ENCODE measurements at places on chromosomes 7 and 10.

- no peak for DNase-seq
Observed at GRCh38 chr7:120131096-120131839, 141.7 kb upstream of the KCND2 start.

GRCh38 chr10:73908853-73909539 lies 1.9 kb upstream of the PLAU start:
- DNase-seq: no peak

GRCh38 chr7:87926581-87927461 lies 7.2 kb upstream of the ADAM22 start:
- DNase-seq: no peak

DNA sequence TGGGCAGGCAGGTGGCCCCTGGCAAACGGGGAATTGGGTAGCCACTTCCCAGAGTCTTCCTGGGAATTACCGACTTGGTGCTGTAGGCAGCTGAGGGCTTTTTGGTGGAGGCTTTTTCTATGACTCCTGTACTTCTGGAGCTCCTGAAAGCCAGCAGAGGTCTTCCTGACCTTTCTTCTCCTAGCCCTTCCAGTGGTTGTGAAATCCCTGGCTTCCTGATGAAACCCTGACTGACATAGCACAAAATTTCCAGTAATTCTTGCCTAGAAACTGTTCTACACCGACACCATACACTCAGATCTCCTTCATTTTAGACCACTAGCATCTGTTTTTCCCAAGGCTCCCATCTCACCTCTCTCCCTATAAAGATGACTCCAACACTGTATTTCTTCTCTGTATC lies 120.2 kb downstream of the STRA8 start:
- no peak for DNase-seq

DNA sequence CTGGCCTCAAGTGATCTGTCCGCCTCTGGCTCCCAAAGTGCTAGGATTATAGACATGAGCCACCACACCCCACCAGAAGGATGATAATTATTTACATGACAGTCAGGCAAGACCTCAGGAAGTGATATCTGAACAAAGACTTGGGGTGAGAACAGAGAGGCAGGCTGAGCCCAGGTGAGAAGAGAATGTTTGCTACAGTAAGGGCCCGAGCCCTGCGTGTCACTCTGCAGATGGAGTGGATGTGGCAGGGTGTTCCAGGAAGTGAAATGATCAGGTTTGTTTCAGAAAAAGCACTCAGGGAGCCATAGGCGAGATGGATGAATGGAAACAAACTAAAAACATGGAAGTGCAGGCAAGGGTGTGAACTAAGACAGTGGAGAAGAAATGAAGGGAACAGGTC lies 22.2 kb downstream of the SFMBT2 start:
- DNase-seq: no peak

DNA sequence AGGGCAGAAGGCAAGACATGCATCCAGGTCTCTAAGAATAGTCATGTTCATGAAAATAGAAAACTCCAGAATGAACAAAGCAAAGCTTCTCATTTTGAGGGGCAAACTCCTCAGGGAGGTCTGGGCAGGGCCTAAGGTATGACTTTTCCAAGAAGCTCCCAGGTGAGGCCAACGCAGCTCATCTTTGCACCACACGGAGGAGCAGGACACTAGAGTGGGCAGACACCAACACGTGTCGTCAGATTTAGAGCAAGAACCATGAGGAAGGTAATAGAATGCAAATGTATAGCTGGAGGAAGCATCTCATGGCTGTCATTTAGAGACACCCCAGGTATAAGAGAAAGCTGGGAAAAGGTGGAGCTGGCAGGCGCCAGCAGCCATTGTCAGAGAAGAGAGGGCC lies 95.7 kb downstream of the WDFY4 start:
- no peak for DNase-seq

DNA sequence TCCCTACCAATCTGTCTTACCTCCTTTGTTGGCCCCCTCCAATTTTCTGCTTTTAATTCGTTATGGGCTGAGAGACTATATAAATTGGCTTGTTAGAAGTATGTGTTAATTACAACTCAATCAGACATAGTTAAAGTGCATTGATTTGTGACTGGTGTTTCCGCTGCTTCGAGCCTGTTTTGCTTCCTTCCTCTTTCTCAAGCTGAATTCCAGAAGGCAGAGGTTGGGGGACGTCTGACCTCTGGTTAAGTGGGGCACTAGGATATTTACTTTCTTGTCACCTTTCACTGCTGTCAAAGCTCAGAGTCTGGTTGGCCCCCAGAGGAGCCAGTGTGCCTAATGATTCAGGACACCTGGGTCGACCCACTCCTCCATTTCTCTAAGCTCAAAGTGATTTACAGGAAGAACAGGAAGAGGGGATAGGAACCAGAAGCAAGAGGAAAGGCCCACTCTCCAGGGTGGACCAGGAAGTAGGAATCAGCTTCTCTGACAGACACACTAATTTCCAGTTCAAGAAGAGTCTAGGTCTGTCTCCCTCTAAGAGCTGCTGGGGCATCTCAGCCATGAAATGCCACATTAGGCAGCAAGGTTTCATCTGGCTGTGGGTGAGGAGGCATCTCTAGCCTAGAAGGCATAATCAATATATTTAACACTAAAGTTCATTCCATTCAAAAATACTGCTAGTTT lies 397.2 kb upstream of the NPVF start:
- no peak for DNase-seq

DNA sequence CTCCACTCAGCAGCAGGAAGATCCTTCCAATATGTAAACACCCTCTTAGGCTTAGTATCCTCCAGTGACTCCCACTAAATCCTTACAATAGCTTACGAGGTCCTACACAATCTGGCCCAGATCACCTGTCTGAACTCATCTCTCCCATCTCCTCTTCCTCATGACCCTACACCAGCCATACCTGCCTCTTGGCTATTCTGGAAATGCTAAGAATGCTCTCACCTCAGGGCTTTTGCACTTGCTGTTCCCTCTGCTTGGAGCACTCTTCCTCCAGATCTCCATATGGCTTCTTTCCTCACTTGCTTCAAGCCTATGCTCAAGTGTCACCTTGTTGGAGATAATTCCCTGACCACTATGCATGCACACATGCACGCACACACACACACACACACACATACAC lies 50.8 kb upstream of the FRMD4A start:
- DNase-seq: no peak

DNA sequence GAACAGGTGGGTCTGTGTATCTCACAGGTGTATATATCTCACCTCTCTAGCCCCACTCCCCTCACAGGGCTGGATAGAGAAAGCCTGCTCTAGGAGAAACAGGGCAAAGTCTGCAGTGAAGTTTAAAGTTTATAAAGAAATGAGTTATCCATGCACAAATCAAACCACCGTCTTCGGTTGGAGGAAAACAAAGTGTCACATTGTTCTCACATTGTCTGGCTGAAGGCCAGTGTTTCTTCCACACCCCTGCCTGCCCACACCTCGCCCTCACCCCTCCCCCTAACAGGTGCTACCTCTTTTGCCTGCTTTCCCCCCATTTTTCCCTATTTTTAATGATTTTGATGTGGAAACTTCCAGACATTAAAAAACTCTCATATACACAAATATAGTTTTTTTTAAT lies 25.8 kb downstream of the AQP1 start:
- no peak for DNase-seq

GRCh38 chr7:99201027-99201426 lies 6.9 kb downstream of the KPNA7 start:
- no peak for DNase-seq

DNA sequence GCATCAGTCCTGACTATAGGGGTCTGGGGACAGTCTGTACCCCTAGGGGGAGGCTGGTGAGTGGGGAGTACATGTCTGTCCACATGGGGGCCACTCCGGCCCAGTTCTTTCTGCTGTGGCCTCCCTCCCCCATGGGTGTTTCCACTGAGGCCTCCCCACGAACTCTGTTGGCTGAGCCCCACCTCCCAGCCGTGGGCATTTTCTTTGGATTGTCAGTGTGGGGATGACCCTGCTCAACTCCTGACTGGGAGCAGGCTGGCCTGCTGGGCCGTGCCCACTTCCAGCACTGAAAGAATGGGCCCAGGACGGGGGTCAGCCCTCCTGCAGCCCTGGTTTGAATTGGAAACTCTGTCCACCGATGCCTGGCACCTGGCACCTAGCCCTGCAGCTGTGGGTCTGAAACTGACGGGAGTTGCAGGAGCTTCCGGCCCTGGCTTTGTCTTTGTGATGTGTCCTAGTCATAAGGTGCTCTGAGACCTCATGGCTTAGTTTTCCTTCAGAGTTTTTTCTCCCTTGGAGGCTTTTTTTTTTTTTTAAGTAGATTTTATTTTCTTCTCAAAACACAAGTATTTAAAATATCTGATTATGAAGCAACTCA lies 46.5 kb downstream of the LHPP start:
- DNase-seq: no peak

- no peak for DNase-seq
Observed at GRCh38 chr7:55514546-55515265, 57.6 kb downstream of the VOPP1 start.

- no peak for DNase-seq
Observed at GRCh38 chr7:17516771-17517170, 218.3 kb downstream of the AHR start.

GRCh38 chr10:17805921-17806577 lies 3.1 kb upstream of the MRC1 start:
- no peak for DNase-seq

DNA sequence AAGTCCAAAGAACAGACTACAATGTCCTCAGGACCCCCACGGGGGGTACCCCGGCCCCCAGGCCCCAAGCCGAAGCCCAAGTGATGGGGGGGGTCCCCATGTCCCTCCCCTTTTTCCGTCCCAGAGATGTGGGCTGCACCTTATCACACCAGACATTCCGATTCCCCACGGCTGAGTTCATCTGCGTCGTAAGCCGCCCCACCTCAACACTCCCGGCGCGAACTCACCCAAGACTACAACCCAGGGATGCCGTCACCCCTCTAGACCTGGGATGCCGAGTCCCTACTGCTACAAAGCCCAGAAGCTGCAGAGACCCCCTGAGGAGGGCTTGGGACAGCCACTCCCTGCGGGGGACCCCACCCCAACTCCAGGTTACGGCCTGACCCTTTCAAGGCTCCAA lies 14.5 kb downstream of the PDGFA start:
- no peak for DNase-seq

DNA sequence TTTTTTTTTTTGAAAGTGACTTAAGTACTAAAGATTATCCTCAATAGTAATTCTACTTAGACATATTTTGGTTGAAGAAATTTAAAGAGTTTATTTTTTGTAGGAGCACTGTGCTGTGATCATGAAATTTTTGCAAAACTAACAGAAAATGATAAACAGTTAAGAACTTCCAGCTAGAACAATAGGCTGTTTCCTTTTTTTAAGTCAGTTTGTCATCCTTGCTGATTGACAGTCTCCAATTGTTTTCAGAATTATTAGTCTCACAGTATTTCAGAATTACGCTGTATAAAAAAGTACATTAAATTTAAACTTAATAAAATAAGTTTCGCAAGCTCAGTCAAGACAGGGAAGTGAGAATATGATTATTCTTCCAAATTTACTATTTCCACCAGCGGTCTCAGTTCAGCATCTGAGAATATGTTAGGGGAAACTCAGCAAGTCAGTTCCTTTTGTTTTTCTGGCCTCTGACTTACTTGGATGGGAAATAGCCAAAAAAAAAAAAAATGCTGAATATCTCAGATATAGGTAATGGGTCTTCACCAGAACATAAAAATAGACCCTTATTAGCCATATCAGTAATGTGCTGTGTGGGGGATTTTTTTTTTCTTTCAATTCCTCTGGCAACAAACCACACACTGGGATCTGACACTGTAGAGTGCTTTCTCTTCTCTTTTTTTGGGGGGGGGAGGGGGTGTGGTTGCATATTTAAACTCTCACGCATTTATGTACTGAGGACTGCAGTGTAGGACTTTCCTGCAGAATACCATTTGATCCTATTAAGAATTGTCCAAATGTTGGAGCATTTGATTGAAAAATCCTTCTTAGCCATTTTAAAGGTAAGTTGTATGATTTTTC lies at the start of gene CD36:
Gene CD36 (plus strand): TSS at position 732 of the 855 bp plus-strand sequence. CDS start 8,099 bp downstream, outside the sequence.
- DNase-seq: no peak

GRCh38 chr10:13650961-13651360 lies 64.2 kb downstream of the PRPF18 start:
- no peak for DNase-seq

DNA sequence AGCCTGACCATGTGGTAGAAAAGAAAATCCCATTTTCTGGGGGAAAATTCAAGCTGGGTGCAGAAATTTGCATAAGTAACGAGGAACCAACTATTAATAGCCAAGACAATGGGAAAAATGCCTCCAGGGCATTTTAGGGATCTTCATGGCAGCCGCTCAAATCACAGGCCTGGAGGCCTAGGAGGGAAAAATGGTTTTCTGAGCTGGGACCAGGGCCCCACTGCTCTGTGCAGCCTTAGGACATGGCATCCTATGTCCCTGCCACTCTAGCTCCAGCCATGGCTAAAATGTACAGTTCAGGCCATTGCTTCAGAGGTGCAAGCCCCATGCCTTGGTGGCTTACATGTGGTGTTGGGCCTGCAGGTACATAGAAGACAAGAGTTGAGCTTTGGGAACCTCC lies 459.0 kb downstream of the PCDH15 start:
- no peak for DNase-seq

DNA sequence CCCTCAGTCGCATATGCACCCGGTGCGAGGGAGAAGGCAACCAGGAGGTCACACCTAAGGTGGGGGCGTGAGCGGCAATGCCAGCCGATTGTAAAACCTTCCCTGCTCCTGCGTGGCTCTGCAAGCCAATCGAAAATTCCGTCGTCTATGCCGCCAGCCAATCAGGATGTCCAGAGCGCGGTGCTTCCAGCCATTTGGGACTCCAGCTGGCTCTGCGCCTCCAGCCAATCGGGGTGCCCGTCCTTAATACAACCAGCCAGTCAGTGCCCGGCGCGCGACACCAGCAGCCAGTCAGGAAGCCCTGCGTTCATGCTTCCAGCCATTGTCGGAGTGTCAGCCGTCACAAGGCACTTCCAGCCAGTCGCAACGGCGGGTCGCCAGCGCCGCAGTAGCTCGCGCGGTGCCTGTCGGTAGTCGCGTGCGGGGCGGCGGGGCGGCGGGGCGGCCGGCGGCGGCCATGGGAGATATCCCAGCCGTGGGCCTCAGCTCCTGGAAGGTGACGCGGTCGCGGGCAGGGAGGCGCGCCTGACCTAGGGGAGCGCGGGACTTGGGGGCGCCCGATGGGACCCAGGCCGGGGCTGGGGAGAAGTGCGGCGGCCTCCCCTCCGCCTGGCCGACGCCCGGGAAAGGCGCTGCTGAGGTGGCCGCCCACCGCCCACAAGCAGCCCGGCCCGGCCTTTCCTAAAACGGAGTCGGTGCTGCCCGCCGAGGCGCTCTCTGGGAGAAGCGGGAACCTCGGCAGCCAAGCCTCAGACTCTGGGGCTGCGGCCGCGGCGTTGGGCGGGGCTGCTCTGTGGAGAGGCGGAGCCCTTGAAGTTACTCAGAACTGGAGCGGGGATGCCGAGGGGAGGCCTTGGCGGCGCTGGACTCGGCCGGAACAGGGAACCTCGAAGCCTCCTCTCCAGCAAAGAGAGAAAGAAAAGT lies at the start of gene AKR1E2:
Gene AKR1E2 (plus strand): TSS at position 340 of the 924 bp plus-strand sequence. CDS start 118 bp downstream, at position 458.
- DNase-seq: peak; percentile 50

Data from activated naive CD4-positive, alpha-beta T cell (primary cell).